ENCODE measurements at places on chromosomes 6 and 20.

DNA sequence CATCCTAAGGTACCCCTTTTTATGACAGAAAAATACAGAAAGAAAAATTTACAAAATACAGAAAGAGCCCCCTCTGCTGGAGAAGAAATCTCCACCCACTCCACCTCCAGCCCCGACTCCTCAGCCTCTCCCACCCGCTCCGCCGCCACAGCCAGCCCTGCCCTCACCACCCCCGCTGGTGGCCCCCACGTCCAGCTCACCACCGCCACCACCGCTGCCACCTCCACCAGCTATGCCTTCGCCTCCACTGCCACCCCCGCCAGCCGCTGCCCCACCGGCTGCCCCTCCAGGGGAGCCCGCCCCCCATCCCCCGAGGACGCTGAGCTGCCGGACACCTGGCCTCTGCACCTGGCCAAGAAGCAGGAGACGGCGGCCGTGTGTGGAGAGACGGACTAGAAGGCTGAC lies 17.7 kb downstream of the WFDC2 start:
- no peak for DNase-seq

- DNase-seq, result peak; percentile 19
Observed at GRCh38 chr20:973785-974194, 28.3 kb downstream of the RSPO4 start.

DNA sequence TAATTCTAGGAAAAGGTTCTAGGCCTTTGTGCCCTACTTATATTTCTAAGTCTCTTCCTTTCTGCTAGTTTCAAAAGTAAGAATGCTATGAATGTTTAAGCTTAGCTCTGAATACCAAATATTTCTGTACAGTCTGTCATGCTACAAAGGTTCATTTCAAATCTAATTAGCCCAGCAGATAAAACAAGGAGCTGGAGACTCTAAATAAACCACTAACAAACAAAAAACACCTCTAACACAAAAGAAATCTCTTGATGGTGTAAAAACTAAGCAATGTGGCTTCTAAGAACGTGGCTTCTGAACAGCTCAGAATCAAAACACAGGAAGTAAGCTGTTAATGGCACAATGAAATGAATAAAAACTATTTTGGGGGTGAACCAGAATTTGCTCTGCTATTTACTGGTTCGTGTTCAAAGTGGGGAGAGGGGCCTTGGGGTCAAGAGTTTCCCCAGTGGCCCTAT lies 198.3 kb downstream of the BCAS1 start:
- peak; percentile 44 for DNase-seq

- DNase-seq, result no peak
Observed at GRCh38 chr6:42007286-42008137, 42.8 kb upstream of the TAF8 start.

GRCh38 chr6:12969966-12970365 lies 253.4 kb downstream of the PHACTR1 start:
- DNase-seq, result peak; percentile 9

- no peak for DNase-seq
Observed at GRCh38 chr6:154942770-154943169, 52.3 kb upstream of the TIAM2 start.

GRCh38 chr6:140269591-140270165 lies 895.2 kb upstream of the CITED2 start:
- DNase-seq, result peak; percentile 31

DNA sequence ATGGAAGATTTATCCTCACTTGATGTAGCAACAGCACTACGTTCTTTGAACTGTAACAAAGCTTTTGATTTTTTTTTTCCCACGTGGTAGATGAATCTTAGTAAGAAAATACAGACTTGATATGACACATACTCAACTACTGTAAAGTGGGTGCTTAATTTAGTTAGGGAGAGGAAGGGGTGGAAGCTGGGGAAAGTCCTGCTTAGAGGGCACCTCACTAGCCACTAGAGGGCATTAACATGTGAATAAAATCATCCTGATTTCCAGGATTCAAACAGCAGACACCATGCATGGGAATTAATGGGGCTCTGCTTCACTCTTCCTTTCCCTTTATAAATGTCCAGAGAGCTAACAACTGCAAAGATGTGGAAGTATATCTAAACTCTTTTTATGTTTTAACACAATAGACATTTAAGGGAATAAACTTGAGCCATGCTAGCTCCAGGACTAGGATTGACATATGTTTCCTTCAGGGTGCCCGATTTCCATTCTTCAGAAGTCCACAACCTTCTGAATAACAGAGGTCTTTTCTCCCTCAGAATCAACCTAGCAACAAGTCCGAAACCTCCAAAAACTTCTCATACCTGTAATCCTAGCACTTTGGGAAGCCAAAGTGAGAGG lies 250.1 kb downstream of the ATXN1 start:
- DNase-seq, result peak; percentile 49

GRCh38 chr6:151757506-151757955 lies 50.0 kb upstream of the ESR1 start:
- no peak for DNase-seq

DNA sequence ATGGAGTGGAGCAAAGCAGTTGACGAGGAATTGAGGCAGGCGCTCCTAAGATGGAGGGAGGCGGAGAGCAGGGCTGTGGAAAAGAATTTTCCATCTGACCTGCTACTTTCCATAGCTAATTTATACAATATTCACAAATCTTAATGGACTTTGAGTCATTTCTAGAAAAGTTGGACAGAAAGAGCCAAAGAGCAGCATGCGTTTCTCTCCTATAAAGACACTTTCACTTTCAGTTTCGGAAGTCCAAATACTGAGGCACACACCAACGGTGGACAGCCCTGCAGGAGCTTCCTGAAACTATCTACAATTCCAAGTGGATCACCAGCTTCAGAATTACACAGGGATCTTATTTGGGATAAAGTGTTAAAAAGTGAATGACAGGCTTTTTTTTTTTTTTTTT lies 43.5 kb downstream of the PANK2 start:
- DNase-seq, result no peak

- DNase-seq, result no peak
Observed at GRCh38 chr6:12968290-12968689, 251.7 kb downstream of the PHACTR1 start.

GRCh38 chr6:12203001-12203400 lies 87.2 kb upstream of the EDN1 start:
- peak; percentile 96 for DNase-seq

DNA sequence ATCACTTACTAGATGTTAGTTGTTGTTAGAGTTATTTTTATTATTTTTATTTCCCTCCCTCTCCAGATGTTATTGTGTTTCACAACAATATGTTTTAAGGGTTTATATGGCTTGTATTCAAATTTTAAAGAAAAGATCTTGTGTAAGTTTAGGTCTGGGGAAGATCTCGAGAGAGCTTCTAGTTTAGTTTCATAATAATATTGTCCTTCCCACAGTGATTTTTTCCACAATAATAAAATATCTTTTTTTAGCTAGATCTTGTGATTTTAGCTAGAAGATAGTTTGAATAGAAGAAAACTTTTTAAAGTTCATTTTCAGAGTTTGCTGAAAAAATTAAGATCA lies 55.0 kb downstream of the ADGRG6 start:
- no peak for DNase-seq

GRCh38 chr6:33661106-33661838 lies 40.1 kb downstream of the ITPR3 start:
- no peak for DNase-seq

- DNase-seq, result no peak
Observed at GRCh38 chr20:51713213-51713598, 55.0 kb downstream of the ATP9A start.

GRCh38 chr20:8608470-8608869 lies 460.4 kb upstream of the PLCB4 start:
- no peak for DNase-seq

- no peak for DNase-seq
Observed at GRCh38 chr6:16572317-16572716, 188.9 kb downstream of the ATXN1 start.

- peak; percentile 93 for DNase-seq
Observed at GRCh38 chr6:4059115-4059777, 19.7 kb downstream of the FAM217A start.

GRCh38 chr20:64238115-64238825 lies 17.3 kb upstream of the PCMTD2 start:
- no peak for DNase-seq

DNA sequence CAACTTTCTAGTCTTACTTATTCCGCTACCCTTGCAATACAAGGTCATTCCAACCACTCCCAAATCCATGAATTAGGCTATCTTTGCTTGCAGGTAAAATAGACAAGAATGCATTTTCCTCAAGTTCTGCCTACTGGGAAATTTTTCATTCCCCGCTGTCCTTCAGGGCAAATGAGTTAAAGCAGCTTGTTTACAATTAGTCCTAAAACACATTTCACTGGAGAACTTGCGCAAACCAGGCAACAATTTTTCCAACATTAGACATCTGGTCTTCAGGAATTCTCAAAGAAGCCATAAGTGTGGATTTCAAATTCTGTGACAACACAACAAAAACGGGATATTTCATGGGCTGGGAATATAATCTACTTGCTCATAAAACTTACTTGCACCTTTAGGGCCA lies 20.4 kb downstream of the SPINT4 start:
- no peak for DNase-seq

DNA sequence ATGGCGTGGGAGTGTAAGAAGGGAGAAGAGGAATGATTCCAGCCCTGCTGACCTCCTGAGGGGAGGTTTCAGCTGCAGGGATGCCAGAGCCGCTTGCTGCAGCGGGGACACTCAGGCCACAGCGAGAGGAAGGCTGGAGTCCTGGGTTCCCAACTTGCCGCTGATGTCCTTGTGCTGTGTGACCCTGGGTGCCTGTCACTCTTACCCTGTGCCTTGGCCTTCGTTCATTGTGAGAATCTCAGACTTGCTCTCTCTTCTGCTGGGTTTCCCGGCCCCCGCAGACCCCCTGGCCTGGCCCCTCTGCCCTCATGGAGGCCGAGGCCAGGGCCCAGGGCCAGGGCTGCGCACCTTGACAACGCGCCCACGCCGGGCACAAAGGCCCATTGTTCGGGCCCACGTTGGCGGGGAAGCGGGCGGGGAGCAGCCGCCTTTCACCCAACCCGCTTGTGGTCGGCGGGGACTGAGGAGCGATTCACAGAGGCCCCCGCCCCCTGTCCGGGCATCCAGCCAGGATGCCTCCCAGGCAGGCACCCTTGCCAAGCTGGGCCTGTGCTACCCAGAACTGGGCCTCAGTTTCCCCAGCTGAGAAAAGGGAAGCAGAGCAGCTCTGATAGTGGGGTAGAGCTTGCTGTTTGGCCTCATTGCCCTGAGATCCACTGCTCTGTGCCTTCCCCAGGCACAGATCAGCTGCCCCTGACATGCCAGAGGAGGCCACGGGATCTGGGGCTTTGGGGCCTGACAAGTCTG lies 52.4 kb downstream of the CEBPB start:
- DNase-seq, result peak; percentile 44

- peak; percentile 88 for DNase-seq
Observed at GRCh38 chr6:30781395-30781742, 37.0 kb upstream of the IER3 start.

GRCh38 chr6:138563650-138564049 lies 64.4 kb upstream of the NHSL1 start:
- no peak for DNase-seq

GRCh38 chr6:82507112-82507511 lies 143.5 kb downstream of the TPBG start:
- no peak for DNase-seq

DNA sequence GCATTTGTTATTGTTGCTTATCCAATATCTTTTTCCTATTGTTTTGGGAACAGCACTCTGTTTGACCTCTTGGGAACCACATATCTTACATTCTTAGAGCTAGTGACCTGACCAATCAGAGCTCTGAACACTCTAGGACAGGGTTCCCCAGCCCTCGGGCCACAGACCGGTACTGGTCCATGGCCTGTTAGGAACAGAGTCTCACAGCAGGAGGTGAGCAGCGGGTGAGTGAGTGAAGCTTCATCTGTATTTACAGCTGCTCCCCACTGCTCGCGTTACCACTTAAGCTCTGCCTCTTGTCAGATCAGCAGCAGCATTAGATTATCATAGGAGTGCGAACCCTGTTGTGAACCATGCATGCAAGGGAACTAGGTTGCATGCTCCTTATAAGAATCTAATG lies 226.0 kb upstream of the TSHZ2 start:
- DNase-seq, result peak; percentile 1

- no peak for DNase-seq
Observed at GRCh38 chr6:24506814-24507520, 12.2 kb downstream of the ALDH5A1 start.

DNA sequence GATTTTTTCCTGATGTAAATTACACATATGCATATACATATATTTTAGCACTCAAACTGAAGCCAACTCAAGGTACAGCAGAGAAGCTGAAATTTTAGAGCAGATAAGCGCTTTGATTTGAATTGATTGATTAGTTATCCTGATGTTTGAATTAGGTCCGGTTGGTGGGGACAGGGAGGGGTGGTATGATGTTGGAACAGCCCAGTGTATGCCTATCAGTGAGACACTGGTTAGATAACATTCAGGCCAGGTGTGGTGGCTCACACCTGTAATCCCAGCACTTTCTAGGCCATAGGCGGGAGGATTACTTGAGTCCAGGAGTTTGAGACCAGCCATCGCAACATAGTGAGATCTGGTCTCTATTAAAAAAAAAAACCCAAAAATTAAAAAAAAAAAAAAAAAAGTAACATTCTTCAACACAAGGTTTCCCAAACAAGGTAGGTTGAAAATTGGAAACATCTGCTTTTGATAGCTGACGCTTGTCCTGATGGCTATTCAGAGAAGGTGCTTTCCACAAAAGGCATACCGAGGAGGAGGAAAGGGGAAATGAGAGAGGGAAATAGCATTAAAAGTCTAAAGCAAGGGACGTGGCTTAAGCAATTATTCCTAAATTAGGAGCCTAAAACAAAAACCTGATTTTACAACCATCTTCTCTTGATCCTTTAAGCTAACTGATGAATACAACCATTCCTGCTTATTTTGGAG lies 288.4 kb upstream of the JARID2 start:
- no peak for DNase-seq

GRCh38 chr6:150641398-150642139 lies 41.9 kb downstream of the PLEKHG1 start:
- no peak for DNase-seq

- DNase-seq, result no peak
Observed at GRCh38 chr6:90364286-90364685, 67.6 kb upstream of the BACH2 start.

- no peak for DNase-seq
Observed at GRCh38 chr20:39394461-39394860, 432.3 kb downstream of the DHX35 start.

DNA sequence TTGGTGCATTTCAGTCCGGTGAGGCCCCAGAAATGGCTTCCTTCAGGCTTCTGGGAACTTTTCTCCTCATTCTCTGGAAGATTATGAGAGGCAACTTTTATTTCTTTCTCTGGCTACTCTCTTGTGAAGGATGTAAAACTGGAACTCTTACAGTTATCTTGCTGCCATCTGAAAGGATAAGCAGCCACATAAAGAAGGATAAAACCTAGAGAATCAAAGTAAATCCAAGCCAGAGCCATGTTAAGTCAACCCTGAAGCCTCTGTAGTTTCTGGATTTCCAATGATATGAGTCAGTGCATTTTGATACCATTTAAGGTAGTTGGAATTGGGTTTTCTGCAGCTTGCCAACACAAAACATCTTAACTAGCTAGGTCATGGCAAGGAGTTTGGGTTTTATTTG lies 123.6 kb downstream of the MEI4 start:
- DNase-seq, result no peak
